ENCODE measurements at places on chromosomes 1 and 21.
A peak's percentile ranks its signal among the peaks of the same experiment; 100 is the strongest.

- DNase-seq: no peak
These were observed 49.3 kb downstream of the CD34 start for GRCh38 chr1:207861442-207862177.

DNA sequence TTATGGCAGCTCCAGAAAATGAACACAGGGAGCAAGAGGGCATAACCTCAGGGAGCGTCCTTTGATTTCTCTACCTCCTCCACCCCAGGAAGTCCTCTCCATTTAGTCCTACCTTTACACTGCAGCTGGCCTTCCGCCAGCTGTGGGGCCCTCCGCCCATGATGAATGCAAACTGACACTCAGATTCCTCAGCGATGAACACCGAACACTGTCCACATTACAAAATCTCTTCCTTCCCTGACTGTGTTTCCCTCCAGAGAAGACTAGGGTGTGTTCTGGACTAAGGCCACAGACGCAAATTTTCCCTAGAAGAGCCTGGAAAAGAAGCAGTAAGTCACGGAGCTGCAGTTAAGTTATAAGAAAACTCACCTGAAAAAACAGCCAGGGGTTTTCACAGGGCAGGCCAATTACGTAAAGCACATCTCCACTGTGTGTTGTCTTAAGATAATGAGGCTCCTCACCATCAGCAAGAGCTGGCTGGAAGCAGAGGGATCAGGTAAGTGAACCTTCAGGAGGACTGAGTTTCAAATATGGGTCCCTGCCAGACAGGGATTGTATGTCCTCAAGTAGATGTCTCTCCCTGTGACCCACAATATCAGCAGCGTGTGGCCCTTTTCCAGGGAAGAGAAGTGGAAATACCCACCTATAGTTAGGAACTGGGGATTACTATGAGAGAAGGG, 46.3 kb upstream of the ATP1B1 start:
- no peak for DNase-seq

GRCh38 chr1:202214089-202214843, 20.7 kb downstream of the LGR6 start:
- DNase-seq: no peak

- no peak for DNase-seq
These were observed 161.2 kb upstream of the SNX7 start for GRCh38 chr1:98500324-98500723.

DNA sequence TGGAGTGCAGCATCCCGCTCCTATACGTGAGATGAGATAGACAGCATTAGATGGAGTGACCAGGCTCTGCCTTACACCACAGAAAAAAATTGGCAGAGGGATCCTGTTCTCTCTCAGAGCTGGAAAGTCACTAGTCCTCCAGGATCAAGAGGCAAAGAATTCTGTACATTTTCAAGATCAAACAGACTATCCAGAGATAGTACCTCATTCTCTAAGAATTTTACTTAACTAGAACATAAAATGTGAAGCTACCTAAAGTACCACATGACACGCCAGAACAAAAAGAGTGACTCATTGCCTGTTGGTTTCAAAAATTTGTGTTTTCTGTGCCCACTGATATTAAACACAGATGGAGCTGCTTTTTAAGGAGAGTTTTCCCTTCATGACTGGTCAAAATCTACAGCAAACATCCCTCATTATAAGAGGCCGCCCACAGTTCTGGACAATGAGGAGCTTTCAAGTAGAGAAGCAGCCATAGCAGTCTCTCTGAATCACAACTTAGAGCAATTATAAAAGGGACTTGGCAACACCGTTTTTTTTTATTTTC, 32.3 kb downstream of the CD160 start:
- DNase-seq: no peak

GRCh38 chr1:15723631-15724246, 12.3 kb upstream of the SLC25A34 start:
- no peak for DNase-seq

GRCh38 chr1:168344517-168344916, 63.8 kb downstream of the TBX19 start:
- no peak for DNase-seq

DNA sequence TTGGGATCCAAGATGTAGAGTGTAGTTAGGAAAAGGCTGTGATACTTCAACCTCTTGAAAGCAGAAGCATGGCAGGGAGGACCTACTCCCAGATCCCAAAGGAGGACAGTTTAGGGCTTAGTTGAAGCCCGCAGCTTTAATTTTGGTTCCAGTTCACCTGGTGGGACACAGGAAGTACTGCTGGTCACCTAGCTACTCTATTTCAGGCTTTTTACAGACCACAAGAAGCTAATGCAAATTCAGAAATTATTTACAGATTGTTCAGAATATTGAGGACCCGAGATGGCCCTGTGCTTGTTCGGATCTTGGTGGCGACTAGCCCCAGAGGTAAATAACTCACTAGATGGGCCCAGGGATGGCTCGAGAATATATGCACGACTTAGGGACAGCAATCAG, 6.4 kb upstream of the SMCP start:
- DNase-seq: no peak

DNA sequence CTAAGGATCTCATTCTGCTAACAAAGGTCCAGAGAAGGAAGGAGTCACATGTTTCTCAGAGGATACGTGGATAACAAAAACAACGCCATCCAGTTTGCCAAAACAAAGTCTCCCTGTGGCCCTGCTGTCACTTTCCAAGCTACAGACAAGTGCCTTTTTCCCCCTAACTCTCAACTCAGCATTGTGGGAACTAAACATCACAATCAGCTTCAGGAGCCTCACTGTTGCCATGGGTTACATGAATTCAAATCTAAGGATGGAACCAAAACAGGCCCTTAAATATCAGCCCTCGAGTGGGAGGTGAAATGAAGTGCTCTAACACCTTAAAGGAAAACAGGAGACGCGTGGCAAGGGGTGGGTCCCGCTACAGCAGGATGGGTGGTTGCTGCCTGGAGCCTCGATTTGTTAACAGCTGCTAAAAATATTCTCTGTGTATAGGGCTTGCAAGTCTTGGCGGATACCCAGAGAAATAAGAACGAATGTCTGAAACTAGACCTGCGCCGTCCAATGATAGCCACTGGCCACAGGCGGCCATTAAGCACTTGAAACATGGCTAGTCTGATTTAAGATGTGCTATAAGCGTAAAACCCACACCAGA, 66.4 kb upstream of the SOD1 start:
- DNase-seq: peak; percentile 20

DNA sequence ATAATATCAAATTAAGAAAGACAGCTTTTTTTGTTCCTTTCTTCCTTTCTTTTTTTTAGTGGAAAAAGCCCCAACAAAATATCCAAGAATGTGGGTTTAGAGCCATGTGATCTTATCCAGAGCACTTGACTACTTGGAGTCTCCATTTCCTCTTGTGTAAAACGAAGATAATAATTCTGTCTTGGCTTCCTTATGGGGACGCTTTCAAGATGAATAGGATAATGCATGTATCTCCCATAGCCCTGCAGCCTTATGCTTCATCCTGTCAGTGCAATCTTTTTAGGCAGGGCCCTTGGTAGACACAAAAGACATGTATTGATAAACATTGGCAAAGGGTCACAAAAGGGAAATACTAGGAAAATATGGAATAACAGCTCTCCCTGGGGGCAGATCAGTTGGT, 34.8 kb downstream of the ZBTB18 start:
- no peak for DNase-seq

GRCh38 chr1:15874471-15874870, 27.0 kb downstream of the SPEN start:
- DNase-seq: no peak

- no peak for DNase-seq
These were observed 3.1 kb downstream of the IL6R start for GRCh38 chr1:154408174-154408777.

DNA sequence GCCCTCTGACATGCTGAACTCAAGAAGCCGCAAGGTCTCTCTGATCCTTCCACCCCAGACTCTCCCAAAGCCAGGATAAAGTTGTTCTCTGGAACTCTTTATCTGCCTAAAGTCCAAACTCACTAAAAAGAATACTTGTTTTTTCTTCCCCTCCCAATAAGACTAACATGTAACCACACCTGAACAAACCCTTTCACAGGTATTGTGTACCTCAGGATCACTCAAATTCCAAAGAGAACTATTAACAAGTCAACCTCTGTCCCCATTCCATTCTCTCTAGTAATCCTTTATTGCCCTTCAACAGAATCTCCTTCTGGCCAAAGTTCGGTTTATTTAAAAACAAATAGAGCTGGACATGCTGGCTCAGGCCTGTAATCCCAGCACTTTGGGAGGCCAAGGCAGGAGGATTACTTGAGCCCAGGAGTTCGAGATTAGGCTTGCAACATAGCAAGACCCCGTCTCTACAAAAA, 4.1 kb upstream of the TOE1 start:
- no peak for DNase-seq

- no peak for DNase-seq
These were observed 69.6 kb downstream of the PGM1 start for GRCh38 chr1:63662841-63663240.

GRCh38 chr1:228098323-228098931, 4.7 kb downstream of the C1orf35 start:
- DNase-seq: no peak

- DNase-seq: no peak
These were observed 359.2 kb upstream of the NCAM2 start for GRCh38 chr21:20639026-20639425.

DNA sequence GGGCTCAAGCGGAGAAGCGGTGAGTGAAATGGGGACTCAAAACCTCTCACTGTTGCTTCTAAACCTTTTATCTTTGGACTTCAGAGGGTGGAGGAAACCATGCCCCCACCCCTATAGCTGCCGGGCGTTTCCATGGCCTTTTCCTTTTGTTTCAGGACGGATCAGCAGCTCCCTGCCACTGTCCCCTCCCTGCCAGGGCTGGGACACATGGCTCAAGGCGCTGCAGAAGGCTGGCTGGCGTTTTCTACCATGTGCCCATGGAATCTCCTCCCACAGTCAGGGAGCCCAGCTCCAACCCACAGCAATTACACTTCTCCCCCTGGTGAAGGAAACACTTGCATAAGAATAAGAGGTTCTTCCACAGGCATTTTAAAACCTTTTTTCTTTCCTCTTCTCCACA, 812.7 kb downstream of the PLA2G4A start:
- DNase-seq: no peak

DNA sequence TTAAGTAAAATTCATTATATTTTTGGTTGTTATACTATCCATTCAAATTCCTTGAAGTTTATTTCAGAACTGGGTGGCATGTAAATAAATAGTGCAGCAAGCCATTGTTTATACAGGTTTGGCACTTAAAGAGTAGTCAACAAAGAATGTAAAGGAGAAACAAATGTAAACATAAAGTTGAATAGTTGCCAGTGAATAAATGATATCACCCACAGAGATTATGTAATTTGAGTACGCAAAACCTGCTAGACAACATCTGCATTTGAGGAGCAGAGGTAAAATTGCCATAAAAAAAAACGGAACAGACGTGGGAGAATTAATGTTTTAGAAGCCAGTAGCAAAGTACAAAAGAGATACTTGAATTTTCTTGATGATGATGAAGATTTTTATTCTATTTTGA, 111.6 kb downstream of the ADGRL2 start:
- DNase-seq: no peak

- no peak for DNase-seq
These were observed 38.2 kb downstream of the H3-3A start for GRCh38 chr1:226100436-226101391.

- no peak for DNase-seq
These were observed 3.0 kb upstream of the SLC35F3 start for GRCh38 chr1:233901495-233901894.

GRCh38 chr1:59110271-59110670, 186.6 kb upstream of the FGGY start:
- no peak for DNase-seq

GRCh38 chr21:30194701-30195299, 21.1 kb downstream of the CLDN8 start:
- DNase-seq: no peak

DNA sequence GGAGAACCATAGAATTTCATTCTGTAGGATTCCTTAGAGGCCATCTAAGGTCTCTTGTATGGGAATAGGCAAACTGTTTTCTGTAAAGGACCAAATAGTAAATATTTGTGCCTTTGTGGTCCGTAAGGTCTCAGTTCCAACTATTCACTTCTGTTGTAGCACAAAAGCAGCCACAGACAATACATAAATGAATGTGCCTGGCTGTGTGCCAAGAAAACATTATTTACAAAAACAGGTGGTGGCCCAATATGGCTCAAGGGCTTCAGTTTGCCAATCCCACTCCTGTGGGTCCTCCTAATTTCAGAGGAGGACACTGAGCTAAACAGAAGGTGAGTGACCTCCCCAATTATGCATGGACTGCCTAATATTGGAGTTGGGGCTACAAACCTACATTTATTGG, 67.6 kb upstream of the EDEM3 start:
- DNase-seq: no peak

DNA sequence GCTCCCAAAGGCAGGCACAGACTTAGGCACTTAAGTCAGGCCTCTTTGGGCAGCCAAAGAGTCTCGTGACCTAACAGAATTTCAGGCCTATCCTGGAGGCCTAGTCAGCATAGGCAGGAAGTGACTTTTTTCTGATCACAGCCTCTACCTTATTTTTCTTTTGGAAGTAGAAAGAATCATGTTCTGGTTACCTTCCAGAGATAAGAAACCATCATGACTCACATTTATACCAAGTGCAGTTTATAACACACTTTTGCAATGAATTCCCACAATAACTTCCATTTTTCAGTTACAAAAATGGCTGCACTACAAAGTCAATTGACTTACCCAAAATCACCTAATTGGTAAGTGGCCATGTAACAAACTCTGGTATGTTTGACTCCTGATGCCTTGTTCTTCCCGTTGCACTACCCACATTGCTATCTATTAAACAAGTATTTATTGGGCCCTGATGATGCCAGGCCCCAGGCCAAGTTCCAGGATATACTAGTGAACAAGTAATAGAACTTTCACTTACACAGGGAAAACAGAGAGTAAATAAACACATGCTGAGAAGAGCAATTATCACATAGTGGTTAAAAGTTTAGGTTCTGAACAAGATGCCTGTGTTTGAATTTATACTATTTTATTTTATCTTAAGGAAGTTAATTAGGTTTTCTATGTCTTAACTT, 74.3 kb downstream of the SH3GLB1 start:
- no peak for DNase-seq

DNA sequence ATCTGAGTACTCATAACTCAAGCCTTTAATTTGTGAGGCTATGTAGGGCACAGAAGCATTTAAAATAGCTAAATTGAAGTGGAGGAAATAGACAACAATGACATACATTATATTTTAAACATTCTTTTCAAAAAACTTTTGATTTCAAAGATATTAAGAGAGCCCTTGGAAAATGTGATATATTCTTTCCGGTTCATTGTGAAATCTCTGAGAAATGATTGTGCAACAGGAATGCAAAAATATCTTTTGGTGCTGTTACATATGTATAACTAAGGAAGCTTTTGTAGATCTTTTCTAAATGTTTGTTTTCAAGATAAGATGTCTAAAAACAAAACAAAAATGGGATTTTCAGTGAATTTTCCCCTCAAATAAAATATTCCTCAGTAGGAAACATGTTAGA, 185.2 kb downstream of the LEPR start:
- no peak for DNase-seq
